ENCODE measurements at places on chromosomes 3 and 15.
A peak's percentile ranks its signal among the peaks of the same experiment; 100 is the strongest.

GRCh38 chr3:191362524-191363090 is 32.3 kb upstream of the UTS2B start:
- DNase-seq = no peak

DNA sequence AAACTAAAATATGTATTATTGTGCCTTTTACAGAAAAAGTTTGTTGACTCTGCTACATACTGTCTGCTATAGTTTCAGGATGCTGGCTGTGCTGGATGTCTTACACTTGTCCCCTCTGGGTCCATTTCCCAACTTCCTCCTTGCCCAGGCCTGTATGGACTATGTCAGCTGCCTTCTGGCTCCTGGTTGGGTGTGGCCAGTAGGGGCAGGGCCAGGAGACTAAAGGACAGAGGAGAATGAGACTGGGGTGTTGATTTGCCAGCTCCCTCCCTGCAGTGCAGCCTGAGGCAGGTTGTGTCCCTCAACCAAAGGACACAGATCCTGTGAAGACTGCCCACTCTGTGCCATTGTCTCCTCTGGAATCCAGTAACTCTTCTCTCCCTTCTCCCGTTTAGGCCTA is 90.6 kb upstream of the UBE2E2 start:
- DNase-seq = no peak

DNA sequence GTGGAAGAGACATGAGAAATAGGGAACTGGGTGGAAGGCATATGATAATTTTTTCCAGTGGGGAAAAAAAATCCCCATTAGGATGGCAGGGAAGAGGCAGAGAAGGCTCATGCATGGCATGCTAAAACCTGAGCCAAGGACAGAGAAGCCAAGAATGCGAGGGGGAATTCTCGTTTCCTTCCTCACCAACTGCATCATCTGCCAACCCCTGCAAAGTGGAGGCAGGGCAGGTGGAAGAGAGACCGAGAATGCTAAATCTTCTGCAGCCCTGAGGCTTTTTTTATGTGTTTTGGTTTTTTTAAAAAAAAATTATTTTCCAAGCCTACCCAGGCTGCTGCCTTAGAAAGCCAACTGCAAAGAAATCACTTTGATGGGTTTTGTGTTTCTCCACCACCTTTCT is 54.3 kb upstream of the CCDC174 start:
- no peak for DNase-seq

GRCh38 chr15:40252438-40253166 is 13.7 kb downstream of the PAK6 start:
- DNase-seq = peak; percentile 13

GRCh38 chr15:89486726-89487050 is 9.7 kb downstream of the RHCG start:
- no peak for DNase-seq

GRCh38 chr3:115692887-115693524 is 69.7 kb downstream of the GAP43 start:
- DNase-seq = peak; percentile 71

DNA sequence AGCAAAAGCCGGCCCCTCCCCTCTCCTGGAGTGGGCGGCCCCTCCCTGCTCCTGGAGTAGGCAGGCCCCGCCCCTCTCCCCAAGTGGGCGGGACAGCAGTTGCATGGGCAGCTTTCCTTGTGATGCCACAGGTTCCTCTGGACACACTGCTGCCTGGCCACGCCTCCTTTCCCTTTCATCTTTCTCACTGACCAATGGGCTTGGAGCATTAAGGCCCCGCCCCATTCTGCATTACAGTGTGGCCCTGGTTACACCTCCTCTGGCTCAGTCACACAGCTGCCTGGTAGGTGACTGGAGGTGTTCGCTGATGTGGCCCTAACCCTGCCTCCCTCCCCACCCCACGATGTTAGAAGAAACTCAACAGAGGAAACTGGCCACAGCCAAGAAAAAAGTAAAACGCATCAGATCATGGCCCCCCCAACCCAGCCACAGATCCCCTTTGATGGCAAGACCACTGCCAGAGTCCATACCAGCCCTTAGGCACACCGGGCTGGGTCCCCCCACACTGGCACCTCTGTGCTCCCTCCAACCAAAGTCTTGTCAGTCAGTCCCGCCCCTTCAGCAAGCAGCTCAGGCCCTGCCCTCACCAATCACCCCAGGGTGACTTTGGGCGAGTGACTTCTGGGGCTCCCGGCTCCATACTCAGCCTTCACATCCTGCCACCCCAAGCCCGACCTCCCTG is 84.3 kb downstream of the ADAMTS7 start:
- DNase-seq = no peak

DNA sequence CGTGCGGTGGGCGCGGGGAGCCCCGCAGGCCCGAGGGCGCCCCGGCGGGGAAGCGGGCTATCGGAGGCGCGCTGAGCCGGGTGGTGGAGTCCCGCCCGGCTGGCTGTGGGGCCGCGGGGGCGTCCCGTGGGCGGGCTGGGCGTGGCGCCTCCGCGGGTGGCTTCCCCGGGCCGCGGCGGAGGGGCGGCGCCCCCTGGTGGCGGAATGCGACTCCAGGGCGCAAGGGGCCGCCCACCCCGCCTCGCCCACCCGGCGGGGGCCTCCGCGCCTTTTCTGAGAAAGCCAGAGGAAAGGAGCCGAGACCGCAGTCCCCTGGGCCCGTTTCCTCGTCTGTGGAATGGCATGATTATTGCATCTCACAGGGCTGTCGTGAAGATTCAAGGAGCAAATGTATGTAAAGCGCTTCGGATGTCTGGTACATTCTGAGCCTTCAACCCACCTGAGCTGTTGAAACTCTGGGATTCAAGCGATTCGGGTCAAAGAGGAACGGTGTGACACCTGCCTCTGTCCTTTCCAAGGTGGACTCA is 31.9 kb upstream of the RAB6B start:
- DNase-seq = no peak

- DNase-seq = no peak
These were observed 45.9 kb downstream of the DAPK2 start for GRCh38 chr15:64000183-64000951.

DNA sequence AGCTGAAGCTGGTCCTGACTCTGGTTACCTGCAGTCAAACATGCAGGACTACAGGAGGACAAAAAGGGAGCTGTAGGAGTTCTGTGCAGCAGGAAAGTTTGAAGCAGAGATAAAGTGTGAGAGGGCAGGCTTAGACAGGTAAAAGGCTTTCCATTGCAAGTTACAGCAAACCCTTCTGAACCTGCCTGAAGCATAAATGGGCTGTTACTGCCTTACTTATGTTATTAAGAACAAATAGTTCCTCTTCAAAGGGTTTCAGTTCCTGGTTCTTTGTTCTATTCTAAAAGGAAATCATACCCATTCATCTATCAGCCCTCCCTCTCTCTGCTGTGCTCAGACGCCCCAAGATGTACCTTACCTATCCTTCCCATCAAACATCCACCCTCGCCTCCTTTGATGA is 52.4 kb upstream of the CACNA2D3 start:
- no peak for DNase-seq

DNA sequence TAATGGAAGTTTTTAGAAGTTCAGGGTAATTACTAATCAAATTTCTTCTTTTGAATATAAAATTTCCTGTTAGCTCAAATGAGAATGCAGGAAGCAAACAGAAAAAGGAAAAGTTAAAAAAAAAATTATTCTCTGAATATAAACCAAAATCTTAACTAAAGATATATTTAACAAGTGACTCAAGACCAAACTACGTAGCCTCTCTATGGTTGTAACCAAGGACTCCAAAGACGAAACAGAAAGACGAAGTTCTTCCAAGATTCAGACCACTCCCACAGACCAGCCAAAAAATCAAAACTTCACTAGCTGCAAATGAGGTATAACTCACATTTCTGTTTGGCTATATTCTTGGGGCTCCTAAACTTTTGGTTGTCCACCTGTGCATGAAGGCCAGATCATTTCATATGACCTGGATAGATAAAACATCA is 846.5 kb upstream of the ALCAM start:
- no peak for DNase-seq

DNA sequence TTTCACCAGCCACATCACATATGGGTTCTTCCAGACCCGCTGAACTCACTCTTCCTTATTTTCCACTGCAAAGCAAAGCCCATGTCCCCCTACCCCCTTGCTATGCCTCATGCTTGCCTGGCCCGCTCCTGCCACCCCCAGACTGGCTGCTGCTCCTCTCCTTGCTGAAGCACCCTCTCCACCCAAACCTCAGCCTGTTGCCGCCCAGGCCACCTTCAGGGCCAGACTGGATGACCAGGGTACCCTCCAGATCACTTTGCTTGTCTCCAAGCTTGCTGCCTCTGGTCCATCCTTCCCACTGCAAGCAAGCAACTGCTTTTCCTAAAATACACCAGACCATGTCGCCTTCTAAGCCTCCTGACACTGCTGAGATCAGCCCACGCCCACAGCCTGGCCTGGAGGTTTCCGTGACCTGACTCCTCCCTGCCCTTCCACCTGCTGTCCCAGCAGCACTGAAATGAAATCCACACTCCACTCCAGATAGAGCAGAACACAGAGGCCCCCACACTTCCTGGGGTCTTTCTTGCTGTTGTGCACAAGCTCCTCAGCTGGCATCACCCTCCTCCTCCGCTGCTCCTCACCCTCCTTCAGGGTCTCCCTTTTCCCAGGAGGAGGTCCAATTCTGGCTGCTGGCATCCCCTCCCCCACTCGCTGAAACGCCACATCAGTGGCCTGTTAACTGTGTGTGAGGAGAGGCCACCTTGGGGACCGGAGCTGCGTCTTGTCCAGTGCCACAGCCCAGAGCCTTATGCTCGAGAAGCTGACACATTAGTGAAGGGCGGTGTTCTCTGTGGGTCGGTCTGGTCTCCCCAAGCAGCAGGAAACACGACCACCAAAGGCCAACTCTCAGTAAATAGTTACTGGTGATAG is 99.1 kb downstream of the ADCY5 start:
- no peak for DNase-seq

- DNase-seq = peak; percentile 44
These were observed 6.1 kb downstream of the PPCDC start for GRCh38 chr15:75029378-75030022.

DNA sequence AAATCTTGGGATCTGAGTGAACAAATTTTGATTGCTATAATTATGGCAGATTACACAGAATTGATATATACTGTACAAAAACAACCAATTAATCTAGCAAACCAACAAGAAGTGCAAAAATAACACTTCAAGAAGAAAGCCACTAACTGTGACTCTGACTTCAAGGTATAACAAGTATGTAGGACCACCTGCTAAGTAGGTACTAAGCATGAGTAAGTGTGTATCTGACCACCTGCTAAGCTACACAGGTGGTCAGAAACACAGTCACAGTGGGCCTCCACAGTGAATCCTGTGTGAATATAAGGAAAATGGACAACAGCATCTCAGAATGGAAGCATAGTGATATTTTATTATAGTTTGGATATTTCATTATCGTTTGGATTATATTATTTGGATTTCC is 14.8 kb upstream of the PLSCR4 start:
- no peak for DNase-seq

DNA sequence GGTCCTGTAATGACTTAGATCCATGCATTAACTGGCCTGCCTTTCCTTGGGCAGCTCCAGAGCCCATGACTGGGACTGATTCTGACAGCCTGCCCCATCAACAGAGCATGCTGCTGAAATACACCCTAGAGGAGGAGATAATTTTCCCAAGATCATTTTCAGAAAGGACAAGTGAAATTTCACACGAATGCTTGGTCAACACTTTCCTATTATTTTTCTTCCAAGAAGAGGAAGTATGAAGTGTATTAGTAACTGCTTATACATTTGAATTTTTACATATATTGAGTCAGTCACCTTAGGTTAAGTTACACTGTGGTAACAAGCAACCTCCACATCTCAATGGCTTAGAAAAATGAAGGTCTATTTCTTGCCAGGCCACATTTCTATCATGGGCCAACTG is 9.7 kb upstream of the NMNAT3 start:
- no peak for DNase-seq

DNA sequence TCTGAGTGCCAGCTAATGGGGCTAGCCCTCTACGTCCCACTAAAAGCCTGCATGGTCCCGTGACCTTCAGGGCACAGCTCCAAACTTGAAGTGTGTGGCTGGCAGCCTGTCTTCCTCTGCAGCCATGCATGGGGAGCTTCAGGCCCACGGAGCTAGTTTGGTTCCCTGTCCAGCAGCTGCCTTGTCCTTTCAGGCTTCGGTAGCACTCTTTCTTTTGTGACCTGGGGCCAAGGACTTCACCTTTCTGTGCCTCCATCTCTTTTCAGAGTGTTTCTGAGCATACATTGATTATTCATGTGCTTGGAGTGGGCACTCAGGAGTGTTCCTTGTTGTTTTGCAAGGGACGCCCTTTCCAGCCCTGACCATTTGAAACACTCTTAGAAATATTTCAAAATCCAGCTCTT is 155.2 kb downstream of the DNAJB8 start:
- DNase-seq = no peak

- no peak for DNase-seq
These were observed 188.3 kb downstream of the LSAMP start for GRCh38 chr3:116256843-116257485.

DNA sequence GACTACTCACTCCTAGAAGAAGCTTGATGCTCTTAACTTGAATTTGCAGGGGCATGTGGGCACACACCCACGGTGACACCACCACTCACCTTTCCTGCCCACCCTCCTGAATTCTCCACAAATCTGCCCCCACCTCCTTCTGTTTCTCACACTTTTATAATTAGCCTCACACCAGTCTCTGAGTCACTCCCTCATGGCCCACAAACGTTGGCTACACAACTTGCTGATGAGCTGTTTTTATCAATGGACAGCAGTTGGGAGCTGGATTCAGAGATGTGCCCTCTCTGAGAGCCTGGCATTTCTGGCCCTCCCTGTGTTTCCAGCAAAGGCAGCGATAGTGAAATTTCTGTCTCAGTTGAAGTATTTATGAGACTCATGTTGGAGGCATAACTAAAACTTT is 1.3 kb downstream of the COLQ start:
- DNase-seq = no peak

All from NCI-H748 treated with DMSO at 0.1 percent for 48 hours (cell line).